Hippocampal formation (tissue), 2 donors: ENCODE measurements at places on chromosomes 13 and 19.

- no peak for DNase-seq
These were observed 93.9 kb downstream of the STARD13 start for GRCh38 chr13:33191425-33192210.

DNA sequence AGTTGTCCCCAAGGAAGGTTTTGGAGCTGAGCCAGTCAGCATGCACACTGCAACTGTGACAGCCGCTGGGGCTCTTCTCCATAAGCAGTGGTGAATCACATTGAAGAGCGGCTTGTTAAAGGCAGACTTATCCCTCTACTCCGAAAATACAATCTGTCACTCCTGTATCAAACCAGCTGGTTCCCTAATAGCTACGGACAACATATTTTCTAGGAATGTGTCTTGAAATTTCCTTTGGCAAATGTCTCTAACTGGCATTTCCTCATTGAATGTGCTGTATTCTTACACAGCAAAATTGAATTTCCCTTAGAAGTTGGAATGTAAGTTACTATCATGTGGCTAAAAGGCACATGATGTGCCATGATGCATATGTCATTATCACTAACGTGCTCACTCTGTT is 104.0 kb upstream of the GPR12 start:
- no peak for DNase-seq

GRCh38 chr19:30653646-30654386 is 281.6 kb downstream of the ZNF536 start:
- DNase-seq, result no peak

- DNase-seq, result no peak
These were observed 169.7 kb downstream of the KLF5 start for GRCh38 chr13:73228546-73228945.

DNA sequence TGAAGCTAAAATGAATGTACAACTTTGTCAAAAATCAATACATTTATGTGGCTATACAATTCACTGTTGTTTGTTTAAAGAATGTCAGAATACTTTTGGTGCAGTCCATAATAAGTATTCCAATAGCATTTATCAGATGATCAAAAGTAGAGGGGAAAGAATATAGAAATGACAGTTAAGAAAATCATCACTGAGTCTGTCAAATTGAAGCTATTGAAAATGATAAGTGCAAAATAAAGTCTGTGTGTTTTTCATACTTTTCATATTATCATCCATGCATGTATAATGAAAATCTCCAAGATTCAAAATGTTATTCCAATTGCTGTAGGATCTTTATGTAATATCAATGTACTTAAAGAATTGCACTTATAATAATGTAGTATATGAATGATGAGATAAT is 93.3 kb upstream of the ATXN8OS start:
- DNase-seq, result no peak

DNA sequence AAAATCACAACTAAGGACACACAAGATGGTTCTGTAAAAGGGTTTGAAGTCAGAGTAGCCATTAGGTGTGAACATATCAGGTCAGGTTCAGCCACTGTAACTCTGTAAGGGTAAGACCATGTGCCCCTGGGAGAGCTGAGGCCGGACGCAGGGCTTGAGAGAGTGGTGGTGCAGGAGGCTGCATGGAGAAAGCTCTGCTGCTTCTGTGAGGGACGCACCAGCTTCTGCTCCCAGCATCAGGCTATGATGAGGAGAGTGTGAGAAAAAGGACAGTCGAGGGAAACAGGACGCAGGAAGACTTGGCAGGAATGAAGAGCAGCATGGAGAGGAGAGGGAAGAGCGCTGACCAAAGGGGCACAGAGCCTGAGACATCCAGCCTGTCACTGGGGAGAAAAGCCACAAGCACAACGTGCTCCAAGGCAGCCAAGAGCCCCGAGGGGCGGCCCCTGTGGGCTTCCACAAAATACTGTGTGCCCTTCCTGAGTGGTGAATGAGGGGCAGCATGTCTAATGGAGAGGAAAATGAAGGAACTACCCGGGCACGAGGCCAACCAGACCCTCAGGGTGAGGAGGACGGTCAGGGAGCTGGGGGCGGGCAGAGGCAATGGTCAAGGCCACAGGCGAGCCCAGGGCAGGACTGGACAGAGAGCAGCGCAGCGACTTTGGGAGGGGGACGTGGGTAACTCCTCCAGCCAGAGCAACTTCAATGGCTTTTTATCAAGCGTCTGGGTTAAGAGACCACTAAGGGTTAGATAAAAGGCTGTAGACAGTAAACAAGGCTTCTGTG is 107.7 kb downstream of the COL4A1 start:
- DNase-seq, result no peak

DNA sequence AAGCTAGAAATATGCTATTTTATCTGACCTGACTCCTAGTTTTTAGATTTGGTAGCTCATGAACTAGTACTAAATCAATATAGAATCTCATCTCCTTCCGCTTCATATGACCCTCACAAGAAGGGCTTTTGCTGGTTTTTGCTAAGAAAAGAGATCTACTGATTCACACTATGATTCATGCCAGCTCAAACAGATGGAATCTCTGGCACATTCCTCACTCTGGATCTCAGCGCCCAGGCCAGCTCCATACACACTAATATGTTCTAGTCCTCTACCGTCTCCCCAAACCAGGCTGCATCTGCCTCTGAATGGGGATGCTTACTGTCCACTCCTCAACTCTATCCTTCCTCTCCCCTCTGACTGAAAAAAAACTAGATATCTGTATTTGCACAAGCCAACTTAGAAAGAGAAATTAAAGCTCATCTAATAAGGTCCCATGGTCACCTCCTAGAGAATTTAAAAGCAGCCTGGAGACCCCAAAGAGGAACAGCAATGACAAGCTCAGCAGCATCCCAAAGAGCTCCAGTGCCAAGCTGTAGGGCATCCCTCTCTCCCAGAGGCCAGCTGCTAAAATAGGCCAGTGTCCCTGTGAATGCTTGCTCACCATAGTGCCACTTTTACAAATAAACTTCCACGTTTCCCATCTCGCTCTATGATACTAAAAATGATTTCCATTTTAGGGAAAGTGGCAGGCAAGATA is 74.9 kb downstream of the LHFPL6 start:
- no peak for DNase-seq
